Transverse colon (tissue), 4 donors: ENCODE measurements at places on chromosomes 1 and 21. TPM values are rescaled to one million over a fixed set of nuclear protein-coding genes. Genes with fewer than 3 reads are reported as not detected.

Gene SPAG17
- not detected for total RNA-seq

Gene TNFSF4
- 1.5 TPM for total RNA-seq

Gene TNNT2
- total RNA-seq, result 0.95 TPM

Gene FCRL1
- not detected for total RNA-seq

Gene ZNF678
- total RNA-seq, result 15.2 TPM

Gene OR2L5
- total RNA-seq, result not detected

Gene TAS1R1
- 0.48 TPM for total RNA-seq

Gene TRIM58
- total RNA-seq, result 2.0 TPM

Gene DRAXIN
- total RNA-seq, result 0.14 TPM

Gene HMCN1
- 2.7 TPM for total RNA-seq

Gene SELL
- 0.55 TPM for total RNA-seq

Gene ADCY10
- total RNA-seq, result not detected

Gene KLHDC7A
- total RNA-seq, result not detected

Gene ENAH
- total RNA-seq, result 49.0 TPM

Gene ORC1
- total RNA-seq, result 1.7 TPM

Gene TSPEAR
- total RNA-seq, result not detected

Gene LCE1F
- total RNA-seq, result not detected

Gene TMPRSS3
- 0.68 TPM for total RNA-seq

Gene DNASE2B
- total RNA-seq, result 1.9 TPM

Gene SLC30A10
- 19.2 TPM for total RNA-seq

Gene CHI3L1
- 23.2 TPM for total RNA-seq

Gene FCRLB
- total RNA-seq, result not detected

Gene RNU5D-1
- total RNA-seq, result not detected

Gene NIBAN1
- 34.3 TPM for total RNA-seq

Gene RNF186
- 10.5 TPM for total RNA-seq

Gene CYP4A22
- not detected for total RNA-seq

Gene KRTAP10-2
- not detected for total RNA-seq

Gene SLC6A17
- not detected for total RNA-seq

Gene LPAR3
- 4.1 TPM for total RNA-seq

Gene GRIK3
- 9.8 TPM for total RNA-seq

Gene HTR6
- total RNA-seq, result not detected
